ENCODE measurements at places on chromosomes 1 and 21.

GRCh38 chr1:14987829-14988603 lies 165.5 kb upstream of the TMEM51 start:
- DNase-seq, result no peak

GRCh38 chr1:192555399-192555798 lies 20.2 kb upstream of the RGS1 start:
- no peak for DNase-seq

- no peak for DNase-seq
Observed at GRCh38 chr1:39671793-39672550, at the start of gene NT5C1A. Gene NT5C1A (minus strand): TSS chr1:39672107. CDS start chr1:39672038, 69 bp downstream.

- DNase-seq, result no peak
Observed at GRCh38 chr1:202501281-202501680, 152.8 kb downstream of the PPP1R12B start.

GRCh38 chr21:29151931-29152330 lies 21.5 kb downstream of the MAP3K7CL start:
- DNase-seq, result no peak

- no peak for DNase-seq
Observed at GRCh38 chr1:204295671-204296070, 64.1 kb downstream of the PLEKHA6 start.

- DNase-seq, result no peak
Observed at GRCh38 chr1:192067360-192067759, 90.9 kb upstream of the RGS18 start.

- DNase-seq, result no peak
Observed at GRCh38 chr1:115165776-115166175, 76.5 kb upstream of the TSPAN2 start.

- no peak for DNase-seq
Observed at GRCh38 chr1:201016211-201016651, 7.3 kb downstream of the KIF21B start.

DNA sequence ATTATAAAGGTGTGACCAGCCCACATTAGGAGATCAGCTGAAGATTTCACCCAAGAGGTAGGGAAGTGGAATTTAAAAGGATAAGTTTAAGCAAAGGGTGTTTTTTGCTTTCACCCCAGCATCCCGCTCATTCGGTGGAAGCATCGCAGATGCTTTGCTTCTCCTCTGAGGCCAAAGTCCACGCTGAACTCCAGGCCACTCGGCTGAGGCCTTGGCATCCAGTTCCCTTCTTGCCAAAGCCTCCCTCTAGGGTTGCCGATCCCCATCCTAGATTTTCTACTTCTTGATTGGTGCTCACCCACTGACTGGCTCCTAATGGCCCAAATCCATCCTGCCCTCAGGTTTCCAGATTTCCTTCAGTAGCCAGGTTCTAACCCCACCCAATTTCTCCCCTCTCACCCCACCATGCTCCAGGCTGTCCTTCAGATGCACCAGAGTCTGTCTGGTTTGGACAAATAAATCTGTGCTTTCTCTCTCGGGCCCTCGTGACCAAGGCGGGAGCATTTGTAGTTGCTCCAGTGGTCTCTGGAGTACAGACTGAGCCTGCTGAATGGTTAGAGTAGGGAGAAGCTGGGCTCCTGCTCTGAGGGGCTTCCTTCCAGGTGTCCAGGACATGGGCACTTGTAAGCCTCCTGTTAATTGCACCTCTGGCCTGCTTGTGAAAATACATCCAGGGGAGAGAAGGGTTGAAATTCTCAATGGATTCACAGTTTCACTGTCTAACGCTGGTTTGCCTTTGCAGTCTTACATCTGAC lies 193.2 kb downstream of the C1orf94 start:
- no peak for DNase-seq

GRCh38 chr1:53468374-53468773 lies 9.2 kb downstream of the DMRTB1 start:
- no peak for DNase-seq

- no peak for DNase-seq
Observed at GRCh38 chr1:53622531-53622930, 116.4 kb downstream of the GLIS1 start.

- DNase-seq, result no peak
Observed at GRCh38 chr1:2446394-2446793, 29.7 kb upstream of the PLCH2 start.

DNA sequence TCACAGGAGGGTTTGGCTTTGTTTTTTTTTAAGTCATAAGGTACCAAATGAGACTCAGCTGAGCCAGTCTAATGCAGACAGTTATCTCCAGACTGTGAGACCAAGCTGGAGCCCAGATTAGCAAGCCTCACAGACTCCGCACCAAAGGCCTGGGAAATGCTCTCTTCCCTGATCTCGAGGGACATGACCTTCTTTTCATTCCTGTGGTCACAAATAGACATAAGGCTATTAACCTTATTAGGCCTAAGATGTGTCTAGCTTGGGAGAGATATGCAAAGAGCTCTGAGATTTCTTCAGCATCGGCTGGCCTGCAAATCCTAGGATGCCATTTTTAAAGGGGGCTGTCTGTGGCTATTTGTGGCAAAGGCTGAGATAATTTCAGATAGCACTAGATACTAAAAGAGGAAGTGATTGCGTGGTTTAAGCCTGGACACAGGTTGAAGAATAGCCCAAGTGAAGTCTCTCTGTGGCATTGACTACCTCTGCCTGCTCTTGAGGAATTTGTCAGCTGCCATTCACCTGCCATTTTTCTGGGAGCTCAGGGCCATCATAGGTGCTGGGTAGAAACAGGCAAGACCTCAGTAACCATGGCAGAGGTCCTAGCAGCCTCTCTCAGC lies 301.3 kb downstream of the SIPA1L2 start:
- no peak for DNase-seq

DNA sequence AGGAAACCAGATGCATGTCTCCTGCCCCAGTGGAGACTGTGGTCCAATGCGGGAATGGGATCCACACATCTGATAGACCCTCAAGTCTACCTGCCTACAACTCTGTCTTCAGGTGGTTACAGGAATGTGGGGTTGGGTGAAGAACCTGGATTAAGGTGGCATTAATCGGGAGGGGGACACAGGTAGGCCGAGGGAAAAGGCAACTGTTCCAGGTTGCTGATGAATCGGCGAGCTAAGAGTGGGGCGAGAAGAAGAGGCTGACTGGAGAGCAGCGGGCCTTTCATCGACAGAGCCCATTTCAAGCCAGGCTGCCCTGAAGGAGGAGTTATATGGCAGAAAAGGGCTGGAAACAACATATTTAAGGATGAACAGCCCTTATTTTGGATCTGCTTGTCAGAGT lies 836 bp downstream of the CD2 start:
- DNase-seq, result no peak

GRCh38 chr1:43144237-43144636 lies 27.9 kb downstream of the EBNA1BP2 start:
- no peak for DNase-seq

DNA sequence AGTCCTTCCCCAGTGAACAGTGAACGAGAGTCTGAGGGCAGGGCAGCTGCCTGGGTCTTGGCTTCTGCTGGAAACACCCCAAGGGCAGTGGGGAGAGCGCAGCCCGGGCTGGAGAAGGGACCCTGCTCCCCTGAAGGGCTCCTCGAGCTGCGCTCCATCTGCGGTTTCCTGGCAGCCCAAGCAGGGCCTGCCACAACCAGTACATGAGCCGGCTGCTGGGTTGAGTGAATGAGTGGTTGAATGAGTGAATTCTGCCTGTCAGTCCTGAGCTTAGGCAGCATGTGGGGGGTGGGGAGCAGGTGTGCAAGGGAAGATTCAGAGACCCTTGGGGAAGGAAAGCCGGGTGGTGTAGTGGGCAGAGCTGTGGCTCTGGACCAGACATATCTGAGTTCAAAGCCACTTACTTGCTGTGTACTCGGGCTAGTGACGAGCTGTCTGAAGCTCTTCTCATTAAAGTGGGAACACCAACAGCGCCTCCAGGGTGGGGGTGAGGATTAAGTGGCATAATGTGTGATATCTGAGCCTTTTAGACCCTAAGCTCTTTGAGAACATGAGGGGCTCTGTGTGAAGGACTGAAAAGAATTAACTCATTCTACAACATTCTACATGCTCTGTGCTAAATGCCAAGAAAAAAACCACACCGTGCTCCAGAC lies 3.7 kb downstream of the OPRD1 start:
- no peak for DNase-seq

DNA sequence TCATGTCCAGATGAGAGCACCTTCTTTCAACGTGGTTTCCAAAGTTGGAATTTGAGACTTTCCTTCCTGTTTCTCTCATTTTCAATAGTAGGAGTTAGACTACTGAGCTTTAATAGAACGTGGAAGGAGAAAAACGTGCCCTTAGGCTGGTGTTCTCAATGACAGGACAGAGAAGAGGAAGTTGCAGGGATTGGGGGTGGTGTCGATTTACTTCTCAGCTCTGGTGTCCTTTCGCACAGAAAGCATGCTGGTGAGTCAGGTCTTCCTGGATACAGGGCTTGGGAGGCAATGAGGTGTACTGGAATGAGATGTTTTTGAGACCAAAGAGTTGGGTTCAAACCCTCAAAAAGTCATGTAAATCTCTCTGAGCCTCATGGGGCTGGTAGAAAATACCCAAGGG lies 67.1 kb downstream of the HIVEP3 start:
- DNase-seq, result no peak

GRCh38 chr1:196152086-196152485 lies 456.2 kb downstream of the KCNT2 start:
- DNase-seq, result peak; percentile 30

- DNase-seq, result no peak
Observed at GRCh38 chr21:42988236-42988965, 14.0 kb downstream of the PKNOX1 start.

- DNase-seq, result no peak
Observed at GRCh38 chr1:70768216-70768615, 279.4 kb downstream of the PTGER3 start.

DNA sequence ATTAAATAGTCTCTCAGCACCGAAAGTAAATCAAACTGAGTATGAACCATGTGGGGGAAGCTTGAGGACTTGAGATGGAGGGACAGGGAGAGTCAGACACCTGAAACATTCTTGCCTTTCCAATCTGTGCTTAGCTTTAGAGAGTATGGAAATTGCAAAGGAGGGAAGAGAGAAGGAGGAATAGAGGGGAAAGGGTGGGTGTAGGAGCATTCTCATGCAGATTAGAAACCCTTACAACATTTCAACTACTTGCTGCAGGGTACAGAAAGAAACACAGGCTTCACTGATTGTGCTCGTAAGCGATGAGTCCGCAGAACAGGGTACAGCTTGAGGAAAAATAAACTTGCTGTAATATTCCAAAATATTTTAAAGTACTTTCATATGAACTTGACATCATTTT lies 73.8 kb downstream of the NIBAN1 start:
- no peak for DNase-seq

GRCh38 chr1:231070758-231071444 lies 30.8 kb upstream of the FAM89A start:
- no peak for DNase-seq

DNA sequence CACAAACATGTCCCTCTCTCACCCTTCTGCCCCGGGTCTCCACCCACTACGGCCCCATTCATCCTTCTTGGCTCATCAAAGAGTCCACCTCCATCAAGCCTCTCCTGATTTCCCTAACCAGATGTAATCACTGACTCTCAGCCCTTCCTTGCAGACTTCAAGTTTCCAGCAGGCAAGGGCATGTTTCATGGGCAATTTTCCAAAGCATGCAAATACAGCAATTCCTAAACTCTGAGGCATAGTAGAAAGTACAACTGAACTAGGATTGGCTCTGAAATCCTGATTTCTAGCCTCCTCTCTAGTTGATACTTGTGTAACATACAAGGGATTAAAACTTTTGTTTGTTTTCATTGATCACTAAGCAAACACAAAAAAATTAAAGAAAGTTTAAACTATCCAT lies 109.1 kb upstream of the GADD45A start:
- DNase-seq, result no peak

- no peak for DNase-seq
Observed at GRCh38 chr1:234047123-234047522, 142.6 kb downstream of the SLC35F3 start.

- no peak for DNase-seq
Observed at GRCh38 chr21:27275294-27275927, 308.5 kb upstream of the ADAMTS5 start.

DNA sequence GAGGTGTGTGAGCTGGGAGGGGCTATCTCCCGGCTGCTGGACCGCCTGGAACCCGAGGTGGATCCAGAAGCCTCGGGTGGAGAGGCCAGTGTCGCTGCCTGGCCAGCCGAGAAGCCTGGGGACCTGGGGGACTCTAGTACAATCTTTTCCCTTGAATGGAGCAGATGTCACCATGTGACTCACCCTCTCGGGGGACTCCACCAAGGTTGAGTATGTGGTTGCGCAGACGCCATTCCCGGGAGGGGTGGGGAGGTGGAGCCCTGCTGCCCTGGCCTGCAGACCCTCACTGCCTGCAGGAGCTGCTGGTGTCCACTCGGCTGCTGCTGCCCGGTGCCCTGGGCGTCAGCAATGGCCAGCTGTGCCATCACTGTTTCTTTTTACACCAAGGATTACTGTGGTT lies 40.3 kb downstream of the TP73 start:
- no peak for DNase-seq

- DNase-seq, result no peak
Observed at GRCh38 chr21:26389971-26390641, 183.0 kb downstream of the CYYR1 start.

GRCh38 chr1:244576259-244576892 lies 76.5 kb upstream of the DESI2 start:
- no peak for DNase-seq

DNA sequence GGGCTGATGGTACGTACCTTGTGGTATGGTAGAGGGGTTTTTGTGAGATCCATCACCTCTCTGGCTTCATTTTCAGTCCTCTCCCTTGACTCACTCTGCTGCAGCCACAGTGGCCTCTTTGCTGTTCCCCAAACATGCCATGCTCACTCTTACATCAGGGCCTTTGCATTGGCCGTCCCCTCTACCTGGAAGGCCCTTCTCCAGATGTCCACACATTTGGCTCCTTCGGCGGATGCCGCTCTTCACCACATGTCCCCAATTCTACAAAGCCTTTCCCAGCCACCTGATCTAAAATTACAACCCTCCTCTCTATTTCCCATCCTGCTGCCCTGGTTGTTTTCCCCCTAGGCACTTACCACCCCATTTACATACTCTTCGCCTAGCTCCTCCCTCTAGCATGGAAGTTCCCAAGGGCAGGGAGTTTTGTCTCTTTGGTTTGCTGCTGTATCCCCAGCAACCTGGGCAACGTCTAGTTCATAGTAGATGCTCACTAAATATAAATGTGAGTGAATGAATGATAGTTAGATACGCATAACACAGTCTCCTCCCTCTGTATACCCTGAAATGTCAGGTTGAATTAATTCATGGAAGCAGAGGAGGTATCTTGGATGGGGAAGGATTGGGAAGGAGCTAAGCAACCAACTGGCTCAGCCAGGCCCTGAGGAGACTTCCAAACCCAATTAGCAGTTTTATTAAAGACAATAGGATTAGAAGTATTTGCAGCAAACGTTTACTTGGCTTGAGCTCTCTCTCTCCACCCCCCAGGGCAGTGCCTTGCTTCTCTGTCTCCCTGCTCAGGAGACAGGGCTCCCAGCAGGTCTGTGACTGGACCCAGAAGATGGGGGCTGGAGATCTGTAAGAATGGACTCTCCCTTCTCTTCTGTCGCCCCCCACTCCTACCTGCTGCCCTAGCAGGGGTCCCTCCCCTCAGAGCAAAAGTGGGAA lies 264.2 kb downstream of the GRIK3 start:
- DNase-seq, result no peak
